Fibroblast of villous mesenchyme (primary cell): ENCODE measurements at places on chromosomes 7 and 10. TPM values are rescaled to one million over a fixed set of nuclear protein-coding genes. Genes with fewer than 3 reads are reported as not detected.

HECW1 gene
- total RNA-seq = 1.7 and 3.2 TPM in 2 replicates

ASB15 gene
- total RNA-seq = not detected in 2 replicates

GIMAP7 gene
- not detected in 2 replicates for total RNA-seq

PDE1C gene
- 4.7 and 6.8 TPM in 2 replicates for total RNA-seq

NUTM2E gene
- total RNA-seq = under 0.01 TPM in 1 of 2 replicates, not detected in the other

CALML3 gene
- not detected in 2 replicates for total RNA-seq

RET gene
- total RNA-seq = 0.43 and 1.3 TPM in 2 replicates
